ENCODE measurements at places on chromosomes 3 and 15.

DNA sequence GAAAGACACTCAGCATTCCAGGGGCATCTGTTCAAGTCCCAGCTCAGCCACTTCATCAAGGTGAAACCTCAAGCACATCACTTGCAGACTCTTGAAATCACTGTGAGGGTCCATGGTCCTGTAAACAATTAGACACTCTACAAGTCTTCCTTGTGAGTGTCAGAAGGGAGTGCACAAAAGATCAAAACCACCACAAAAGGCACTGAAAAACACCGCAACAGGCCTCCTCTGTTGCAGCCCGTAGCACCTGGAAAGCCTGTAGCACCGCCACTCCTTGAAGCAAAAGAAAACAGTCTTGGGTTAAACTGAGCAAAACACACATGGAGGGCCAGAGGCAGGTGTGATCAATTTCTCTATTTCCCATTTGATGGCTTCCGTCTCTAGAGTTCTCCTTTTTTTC, 63.8 kb upstream of the SNRK start:
- no peak for DNase-seq

- DNase-seq: no peak
These were observed 49.4 kb upstream of the LCTL start for GRCh38 chr15:66614951-66615760.

DNA sequence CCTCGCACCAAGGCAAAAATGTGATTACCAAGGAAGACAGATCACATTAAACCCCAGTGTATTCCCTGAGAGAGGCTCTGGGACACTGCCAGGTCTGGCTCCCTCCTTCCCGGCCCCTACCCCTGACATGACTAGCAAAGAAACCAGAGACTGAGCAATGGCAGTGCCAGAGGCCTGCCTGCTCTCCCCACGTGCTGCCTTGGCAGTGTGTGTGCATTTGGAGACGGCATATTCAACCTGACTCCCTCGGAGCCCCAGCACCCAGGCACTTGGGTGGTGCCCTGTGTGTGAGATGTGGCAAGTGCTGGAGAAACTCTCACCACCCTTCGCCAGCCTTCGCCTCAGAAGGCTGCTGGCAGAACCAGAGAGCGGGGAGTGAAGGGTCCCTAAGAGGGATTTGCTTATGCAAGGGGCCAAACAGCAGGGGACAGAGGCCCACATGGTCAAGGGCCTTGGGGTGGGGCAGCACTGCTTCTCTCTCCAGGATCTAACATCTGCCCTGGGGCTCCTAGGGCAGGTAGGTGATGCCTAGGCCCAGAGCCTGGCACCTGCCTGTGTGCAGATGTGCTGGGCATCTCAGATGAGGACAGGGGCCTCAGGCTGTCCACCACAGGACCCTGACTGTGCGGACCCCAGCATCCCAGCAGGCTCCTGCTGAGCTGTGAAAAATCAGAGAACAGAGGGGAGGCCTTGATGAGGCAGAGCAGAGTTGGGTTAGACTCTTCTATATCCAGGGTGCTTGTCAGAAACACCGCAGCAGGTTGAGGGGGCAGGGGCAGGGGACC, 23.6 kb upstream of the PLXNA1 start:
- DNase-seq: no peak

DNA sequence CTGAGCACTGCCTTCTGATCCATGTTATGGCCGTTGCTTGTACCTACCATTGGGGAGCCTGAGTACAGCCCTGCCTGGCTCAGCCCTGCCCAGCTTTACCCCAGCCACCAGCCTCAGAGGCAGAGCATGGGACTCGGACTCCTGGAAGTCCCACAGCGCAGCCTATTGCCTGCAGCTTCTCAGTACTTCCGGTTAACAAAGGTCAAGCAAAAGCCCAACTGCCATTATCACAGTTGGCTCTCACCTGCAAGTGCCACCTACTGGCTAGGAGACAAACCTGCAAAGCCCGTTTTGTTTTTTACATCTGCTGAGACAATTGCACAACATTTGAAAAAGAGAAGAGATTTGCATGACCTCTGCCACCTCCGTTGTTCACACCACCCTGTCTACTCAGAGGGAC, 1081.7 kb downstream of the NAALADL2 start:
- no peak for DNase-seq

DNA sequence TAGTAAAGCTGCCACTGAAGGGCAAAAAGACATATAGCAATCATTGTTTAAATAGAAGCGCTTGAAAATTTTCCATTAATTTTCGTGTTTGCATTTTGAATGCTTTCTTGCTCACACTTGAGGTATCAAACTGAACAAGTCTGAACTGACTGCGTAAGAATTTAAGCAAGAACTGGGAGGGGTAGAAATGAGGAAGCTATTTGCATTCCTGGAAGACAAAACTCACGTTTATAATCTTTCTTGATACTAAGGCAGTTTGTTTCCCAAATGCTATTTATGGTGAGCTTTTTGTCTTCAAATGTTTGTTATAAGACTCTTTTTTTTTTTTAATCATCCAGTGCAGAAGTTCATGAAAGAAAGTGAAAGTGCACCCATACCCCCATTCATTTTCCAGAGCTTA, 499.8 kb upstream of the TPRG1 start:
- DNase-seq: no peak

DNA sequence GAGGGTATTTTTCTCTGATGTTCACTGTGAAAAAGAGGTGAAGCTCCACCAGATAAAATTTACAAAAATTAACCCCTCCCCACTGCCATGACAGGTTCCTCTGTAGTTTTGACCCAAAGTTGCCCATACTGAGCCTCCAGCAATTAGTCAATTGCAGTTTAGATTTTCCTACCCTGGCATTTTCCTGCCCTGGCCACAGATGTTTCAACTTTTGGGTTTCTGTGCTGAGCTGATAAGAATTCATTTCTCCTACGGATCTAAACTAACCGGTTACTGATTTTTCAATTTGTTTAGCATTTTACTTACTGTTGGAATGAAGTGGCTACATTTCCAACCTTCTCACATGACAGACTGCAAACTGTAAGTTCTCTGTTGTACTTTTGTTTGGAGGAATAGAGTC, 1346.1 kb upstream of the EPHA6 start:
- no peak for DNase-seq

- DNase-seq: no peak
These were observed 54.3 kb downstream of the OXNAD1 start for GRCh38 chr3:16319307-16319706.

GRCh38 chr15:100844778-100845177, 34.9 kb upstream of the ALDH1A3 start:
- DNase-seq: no peak

- DNase-seq: no peak
These were observed 47.2 kb downstream of the CCDC33 start for GRCh38 chr15:74283368-74283767.

DNA sequence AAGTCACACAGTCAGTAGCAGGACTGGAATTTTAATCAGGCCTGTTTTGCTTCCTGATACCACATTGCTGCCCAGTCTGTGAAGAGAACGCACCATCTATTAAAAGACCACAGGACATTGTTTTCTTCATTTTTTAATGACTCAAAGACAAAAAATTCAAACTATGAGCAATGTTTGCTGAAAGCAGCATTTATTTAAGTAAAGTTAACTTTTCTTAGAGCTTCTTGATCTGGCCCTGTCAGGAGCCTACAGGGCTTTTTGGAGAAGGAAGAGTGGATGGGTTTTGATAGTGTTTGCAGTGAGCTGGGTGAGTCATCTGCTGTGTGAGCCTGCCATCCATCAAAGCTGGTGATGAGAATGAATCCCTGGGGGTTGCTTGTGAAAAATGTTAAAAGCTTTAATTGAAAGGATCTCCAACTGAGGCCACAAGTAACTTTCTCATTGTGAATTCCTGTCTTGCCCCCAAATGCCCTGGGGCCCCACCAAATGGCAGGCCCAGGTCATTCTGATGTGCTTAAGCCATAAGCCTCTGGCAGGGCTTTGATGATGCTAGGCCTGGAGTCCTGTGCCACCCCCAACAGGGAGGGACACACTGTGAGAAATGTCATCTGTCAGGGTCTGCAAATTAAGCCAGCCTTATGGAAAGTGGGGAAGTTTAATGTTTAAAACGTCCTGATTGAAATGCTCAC, 136.2 kb upstream of the PFN2 start:
- peak; percentile 70 for DNase-seq

GRCh38 chr3:173043757-173044156, 97.3 kb downstream of the SPATA16 start:
- DNase-seq: no peak

GRCh38 chr3:52458770-52459545, 3.6 kb downstream of the NISCH start:
- no peak for DNase-seq

DNA sequence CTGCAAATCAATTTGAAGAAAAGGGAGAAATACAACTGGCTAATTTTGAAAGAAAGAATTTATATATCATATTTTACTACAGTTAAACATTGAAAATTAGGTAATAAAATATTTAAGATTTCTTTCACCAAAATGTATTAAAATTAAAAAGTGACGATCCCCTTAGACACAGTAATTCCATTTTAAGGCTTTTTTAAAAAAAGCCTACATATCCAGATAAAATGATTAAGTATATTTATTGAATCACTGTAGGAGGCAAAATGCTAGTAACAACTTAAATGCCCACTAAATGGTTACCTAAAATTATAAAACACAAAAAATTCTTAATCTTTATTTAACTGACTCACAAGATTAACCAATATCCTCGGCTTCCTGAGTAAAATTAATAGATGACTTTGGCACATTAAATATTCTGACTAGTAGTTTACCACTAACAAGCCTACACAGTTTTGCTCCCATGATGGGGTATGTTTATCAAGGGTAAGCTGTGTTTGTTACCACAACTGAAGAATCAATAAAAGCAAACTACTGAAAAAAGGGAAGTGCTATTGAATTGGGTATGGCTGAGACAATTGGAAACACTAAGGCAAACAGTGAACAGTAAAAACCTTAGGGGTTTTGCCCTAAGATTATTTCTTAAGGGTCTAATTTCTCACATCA, 28.4 kb downstream of the ANKRD28 start:
- no peak for DNase-seq

DNA sequence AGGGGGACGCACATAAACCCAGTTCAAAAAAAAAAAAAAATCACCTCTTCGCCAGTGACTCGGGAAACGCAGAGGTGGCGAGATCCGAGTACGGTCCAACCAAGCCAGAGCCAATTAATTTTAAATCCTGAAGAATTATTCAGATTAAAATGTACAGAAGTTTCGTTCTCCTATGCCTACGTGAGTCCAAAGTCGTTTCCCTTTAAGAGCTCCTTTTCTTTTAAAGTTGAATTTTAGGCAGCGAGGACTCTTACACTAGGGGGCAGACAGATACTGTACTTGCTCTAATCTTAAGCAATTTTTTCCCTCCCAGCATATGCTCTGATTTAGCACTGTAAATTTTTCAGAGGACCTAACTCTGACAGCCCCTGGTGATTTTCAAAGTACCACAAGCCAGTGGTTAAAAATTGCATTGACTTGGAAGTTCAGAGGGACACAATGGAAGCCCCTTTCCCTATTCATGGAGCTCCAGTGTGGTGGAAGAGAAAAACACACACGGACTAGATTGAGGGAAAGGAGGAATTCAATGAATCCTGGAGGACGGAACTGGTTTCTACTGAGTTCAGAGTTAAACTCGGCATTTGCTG, 3.3 kb upstream of the NR2F2 start:
- peak; percentile 74 for DNase-seq

GRCh38 chr3:49661281-49661680, 12.9 kb upstream of the APEH start:
- DNase-seq: no peak

DNA sequence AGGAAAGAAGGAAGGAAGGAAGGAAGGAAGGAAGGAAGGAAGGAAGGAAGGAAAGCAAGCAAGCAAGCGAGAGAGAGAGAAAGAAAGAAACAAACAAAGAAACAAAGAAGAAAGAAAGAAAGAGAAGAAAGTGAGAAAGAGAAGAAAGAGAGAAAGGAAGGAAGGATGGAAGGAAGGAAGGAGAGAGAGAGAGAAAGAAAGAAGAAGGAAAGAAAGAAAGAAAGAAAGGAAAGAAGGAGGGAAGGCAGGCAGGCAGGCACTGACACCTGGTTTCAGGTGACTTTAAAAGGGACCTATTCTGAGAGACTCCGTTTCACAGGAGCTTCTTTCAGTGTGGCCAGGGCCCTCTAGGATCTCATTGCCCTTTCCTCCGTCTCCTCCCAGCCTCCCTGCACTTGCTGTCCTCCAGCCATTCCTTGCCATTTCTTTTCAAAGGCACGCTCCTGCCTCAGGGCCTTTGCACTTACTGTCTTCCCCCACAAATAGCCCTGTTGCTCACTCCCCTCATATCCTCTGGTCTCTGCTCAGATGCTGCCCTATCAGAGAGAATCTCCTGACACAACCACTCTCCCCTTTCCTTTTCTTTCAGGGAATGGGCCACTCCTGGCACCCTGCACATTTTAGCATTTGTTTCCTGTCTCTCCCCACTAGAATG, 31.5 kb downstream of the IL12A start:
- no peak for DNase-seq

DNA sequence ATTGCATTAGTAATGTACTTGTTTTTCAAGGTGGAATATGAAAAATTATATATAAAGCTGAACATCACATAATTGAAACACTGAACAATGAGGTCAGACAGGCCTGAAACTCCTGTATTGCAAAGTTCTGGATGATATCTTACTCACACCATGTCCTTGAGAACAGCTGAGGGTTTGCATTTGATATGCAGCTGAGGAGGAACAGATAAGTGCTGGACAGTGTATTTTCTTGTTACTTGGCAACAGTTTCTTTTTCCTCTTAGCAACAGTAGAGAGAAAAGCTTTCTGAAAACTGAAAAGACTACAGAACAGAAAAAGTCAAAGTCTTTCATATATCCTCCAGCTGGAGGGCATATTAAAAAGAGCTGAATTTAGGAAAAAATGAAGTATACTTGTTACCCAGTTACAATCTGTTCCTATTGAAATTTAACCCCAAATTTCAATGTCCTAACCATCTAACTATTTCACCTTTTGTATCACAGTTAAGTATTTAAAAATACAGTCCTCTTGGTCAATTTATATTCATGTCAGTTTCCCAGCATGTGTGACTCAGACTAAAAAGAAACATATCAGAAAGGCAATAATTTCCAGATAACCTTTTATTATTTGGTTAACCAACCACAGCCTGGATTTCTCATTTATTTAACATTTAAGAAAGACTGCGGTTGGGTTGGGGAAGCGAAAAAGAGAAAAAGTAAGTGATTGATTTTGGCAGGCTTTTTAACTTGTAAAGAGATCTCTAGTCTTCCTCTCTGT, 733.0 kb upstream of the DPPA4 start:
- DNase-seq: peak; percentile 18

GRCh38 chr15:51192521-51193280, 98.0 kb upstream of the TNFAIP8L3 start:
- peak; percentile 67 for DNase-seq

GRCh38 chr15:94387849-94388441, 156.6 kb downstream of the MCTP2 start:
- DNase-seq: no peak

All from hepatic stellate cell (primary cell).